Activated CD8-positive, alpha-beta memory T cell treated with anti-CD3 and anti-CD28 coated beads, Interleukin-2, amount 50 U/mL, for 4 hours (primary cell): ENCODE measurements at places on chromosomes 12 and 14.

DNA sequence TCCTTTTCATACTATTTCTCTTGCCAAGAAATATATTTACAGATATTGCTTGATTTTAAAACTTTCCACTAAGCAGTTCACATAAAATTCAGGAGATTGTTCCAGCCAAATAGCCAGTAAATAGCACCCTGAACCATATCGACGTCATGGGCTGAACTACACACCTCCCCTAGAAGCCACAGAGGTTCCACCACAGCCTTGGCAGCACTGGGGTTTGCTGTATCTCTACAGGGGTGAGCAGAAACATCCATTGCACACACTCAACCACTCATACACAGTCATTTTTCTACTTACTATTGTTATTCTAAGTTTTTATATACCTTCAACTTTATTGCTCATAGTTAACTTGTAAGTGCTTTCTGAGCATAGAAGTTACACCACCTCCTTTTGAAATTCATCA is 8.1 kb upstream of the EIF2S3B start:
- DNase-seq, result peak; percentile 68

GRCh38 chr12:113978080-113978479 is 12.0 kb upstream of the RBM19 start:
- DNase-seq, result no peak

DNA sequence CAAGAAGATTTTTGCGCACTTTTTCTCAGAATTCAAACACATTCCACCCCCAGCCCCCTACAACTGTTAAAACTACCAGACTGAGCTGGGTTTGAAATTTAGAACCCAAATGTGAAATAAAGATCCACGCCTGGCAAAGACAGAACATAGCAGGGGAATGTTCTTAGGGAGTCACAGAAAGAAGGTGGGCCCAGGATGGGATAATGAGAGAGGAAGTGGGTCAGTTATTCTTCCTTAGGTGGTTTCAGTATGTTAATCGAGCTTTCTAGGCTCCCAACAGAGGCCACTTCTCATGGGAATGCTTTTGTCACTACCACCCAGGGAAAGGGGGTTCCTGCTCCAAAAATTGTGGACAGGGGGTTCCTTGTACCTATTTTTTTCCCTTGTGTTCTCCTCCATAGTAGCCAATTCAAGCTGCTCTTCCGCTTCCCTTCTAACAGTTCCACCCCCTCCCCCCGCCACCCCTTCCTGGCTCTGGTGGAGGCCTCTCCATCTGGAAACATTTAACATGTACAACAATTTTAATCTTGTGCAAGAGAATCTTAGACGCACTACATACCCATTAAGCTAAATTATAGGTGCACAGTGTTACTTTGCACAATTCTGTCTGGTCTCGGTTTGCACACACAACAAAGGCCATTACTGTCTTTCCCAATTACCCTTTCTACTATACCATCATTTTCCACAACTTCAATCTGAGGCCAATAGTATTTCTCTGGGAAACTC is 218.1 kb downstream of the MON2 start:
- DNase-seq, result no peak

GRCh38 chr12:19010087-19010486 is 119.4 kb upstream of the PLEKHA5 start:
- DNase-seq, result no peak

GRCh38 chr12:88566430-88566829 is 13.8 kb downstream of the KITLG start:
- no peak for DNase-seq

GRCh38 chr12:77760271-77761025 is 70.2 kb upstream of the NAV3 start:
- DNase-seq, result no peak

DNA sequence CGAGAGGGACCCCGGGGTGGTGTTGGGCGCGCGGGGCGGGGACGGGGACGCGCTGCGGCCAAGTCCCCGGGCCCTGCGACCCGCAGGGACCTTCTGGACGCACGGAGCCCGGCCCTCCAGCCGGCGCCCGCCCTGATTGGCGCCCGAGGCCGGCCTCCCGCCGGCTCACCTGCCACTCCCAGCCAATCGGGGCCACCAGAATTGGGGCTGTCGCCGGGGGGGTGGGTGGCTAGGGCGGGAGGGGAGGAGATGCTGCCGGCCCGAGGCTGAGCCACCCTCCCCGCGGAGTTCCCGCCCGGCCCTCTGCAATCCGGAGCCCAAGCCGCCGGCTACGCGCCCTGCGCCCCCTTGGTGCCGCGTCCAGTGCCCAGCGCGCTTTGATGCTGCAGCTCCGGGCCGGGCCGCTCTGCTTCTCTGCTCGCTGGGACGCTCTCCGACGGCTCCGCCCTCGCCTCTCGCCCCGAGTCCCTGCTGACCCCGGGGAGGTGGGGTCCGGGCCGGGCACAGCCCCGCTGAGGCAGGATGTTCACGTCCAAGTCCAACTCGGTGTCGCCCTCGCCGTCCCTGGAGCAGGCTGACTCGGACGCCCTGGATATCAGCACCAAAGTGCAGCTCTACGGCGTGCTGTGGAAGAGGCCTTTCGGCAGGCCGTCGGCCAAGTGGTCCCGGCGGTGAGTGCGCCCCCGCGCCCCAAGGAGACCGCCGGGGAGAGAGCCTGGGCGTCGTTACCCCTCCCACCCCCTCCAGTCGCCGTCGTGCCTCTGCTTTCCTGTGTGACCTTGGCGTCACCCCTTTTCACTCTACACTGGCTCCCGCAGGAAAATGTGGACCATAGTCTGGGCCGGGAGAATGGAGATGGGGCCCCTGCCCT is at the start of gene PLEKHD1:
TSS of gene PLEKHD1 (plus strand) at position 285 of the 871 bp plus-strand sequence. CDS start at position 523, 238 bp downstream.
- no peak for DNase-seq

DNA sequence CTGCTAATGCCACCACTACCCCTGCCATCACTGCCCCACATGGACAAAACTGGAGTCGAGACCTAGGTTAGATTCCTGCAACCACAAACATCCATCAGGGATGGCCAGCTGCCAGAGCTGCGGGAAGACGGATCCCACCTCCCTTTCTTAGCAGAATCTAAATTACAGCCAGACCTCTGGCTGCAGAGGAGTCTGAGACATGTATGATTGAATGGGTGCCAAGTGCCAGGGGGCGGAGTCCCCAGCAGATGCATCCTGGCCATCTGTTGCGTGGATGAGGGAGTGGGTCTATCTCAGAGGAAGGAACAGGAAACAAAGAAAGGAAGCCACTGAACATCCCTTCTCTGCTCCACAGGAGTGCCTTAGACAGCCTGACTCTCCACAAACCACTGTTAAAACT is 7.1 kb upstream of the OAS2 start:
- DNase-seq, result no peak
